ENCODE measurements at places on chromosomes 4 and X.

GRCh38 chr4:156692016-156692415, 279.6 kb downstream of the PDGFC start:
- no peak for DNase-seq

- no peak for DNase-seq
Observed at GRCh38 chr4:3342182-3342854, 49.5 kb downstream of the RGS12 start.

- DNase-seq, result no peak
Observed at GRCh38 chr4:42910459-42910858, 17.9 kb downstream of the GRXCR1 start.

GRCh38 chrX:71912156-71912555, 1.5 kb downstream of the NHSL2 start:
- DNase-seq, result no peak

- no peak for DNase-seq
Observed at GRCh38 chr4:7263166-7263565, 70.8 kb downstream of the SORCS2 start.

DNA sequence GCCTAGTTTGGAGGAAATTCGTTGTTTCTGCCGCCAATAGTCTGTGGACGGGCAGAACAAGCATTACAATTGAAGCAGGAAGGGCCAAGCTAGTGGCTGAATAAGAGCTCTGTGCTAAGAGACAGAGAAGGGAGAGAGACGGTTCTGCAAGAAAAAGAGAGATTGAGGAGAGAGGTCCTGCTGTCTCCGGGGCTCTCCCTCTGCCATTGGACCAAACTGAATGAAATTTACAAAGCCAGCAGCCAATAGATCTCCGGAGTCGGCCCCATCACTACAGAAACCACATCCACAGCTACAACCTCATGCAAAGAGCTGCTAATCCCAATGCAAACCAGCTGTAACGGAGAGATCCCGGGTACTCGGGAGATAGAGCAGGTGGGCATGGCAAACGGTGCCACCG, at the start of gene NLGN4X:
NLGN4X (minus strand) TSS at position 148 of the 400 bp plus-strand sequence. CDS start 77,401 bp downstream, outside the sequence.
- no peak for DNase-seq

DNA sequence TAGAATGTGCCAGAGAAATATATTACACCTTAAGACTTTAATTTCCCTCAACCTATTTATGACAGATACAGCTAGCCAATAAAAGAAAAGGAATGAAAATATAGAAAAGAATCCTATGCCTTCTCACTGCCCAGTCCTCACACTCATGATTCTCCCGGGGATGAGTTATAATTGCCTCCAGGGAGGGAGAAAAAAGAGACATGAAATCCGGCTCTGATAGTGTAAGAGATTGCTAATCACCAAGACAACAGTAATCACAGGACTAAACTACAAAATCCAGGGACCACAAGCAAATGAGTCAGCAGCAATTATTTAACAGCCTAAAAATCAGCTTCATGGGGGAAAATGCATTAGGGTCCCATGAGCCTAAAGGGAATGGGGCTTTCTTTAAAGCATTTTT, 95.9 kb upstream of the DUSP21 start:
- DNase-seq, result no peak

GRCh38 chr4:26342328-26343037, 21.7 kb downstream of the RBPJ start:
- DNase-seq, result no peak

GRCh38 chr4:8847331-8847730, 24.3 kb downstream of the HMX1 start:
- no peak for DNase-seq

All from stimulated activated CD8-positive, alpha-beta memory T cell treated with anti-CD3 and anti-CD28 coated beads, Interleukin-2, amount 100 ng/mL, for 48 hours (primary cell).